ENCODE measurements at places on chromosomes 5 and 9.

GRCh38 chr5:123036391-123037103, at the start of gene PPIC:
Gene PPIC (minus strand): TSS chr5:123036725. CDS start chr5:123036625, 100 bp downstream.
- DNase-seq = no peak

DNA sequence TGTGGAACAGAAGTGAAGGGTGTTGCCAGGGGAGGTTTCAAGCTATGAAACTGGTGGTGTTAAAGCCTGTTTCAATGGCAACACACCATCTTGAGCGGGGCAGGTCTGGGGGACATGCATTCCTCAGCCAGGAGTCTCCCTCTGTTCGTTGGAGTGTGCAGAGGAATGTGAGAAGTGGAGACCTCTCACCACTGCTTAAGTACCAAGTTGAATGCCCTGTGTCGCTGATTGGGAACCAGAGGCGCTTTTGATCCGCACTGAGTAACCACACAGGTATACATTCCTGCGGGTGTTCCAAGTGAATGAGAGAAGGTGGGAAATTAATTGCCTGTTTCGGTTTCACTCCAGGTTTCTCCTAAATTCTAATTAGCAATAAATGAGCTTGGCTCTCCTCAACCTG, 99.4 kb downstream of the LIX1 start:
- no peak for DNase-seq

- no peak for DNase-seq
Observed at GRCh38 chr9:137965177-137965795, 87.7 kb downstream of the CACNA1B start.

GRCh38 chr5:60516688-60517087, 183.3 kb downstream of the DEPDC1B start:
- DNase-seq = no peak

GRCh38 chr5:160221082-160221481, 8.2 kb upstream of the FABP6 start:
- DNase-seq = no peak

DNA sequence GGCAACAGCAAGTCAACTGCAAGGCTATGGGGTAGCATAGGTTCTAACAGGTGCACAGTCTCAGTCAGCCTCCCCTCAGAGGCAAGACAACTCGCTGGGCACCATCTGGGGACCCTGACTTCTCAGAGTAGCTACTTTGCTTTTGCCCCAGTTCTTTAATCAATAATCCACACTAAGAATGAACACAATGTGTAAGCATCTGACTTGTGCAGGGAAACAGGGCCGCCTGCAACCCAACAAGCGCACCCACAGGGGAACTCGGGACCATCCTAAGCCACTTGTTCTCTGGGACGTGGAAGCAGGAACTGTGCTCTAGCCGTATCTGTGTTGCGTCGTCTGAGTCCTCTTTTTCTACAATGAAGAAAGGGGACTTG, 1.9 kb downstream of the MOB3B start:
- no peak for DNase-seq

DNA sequence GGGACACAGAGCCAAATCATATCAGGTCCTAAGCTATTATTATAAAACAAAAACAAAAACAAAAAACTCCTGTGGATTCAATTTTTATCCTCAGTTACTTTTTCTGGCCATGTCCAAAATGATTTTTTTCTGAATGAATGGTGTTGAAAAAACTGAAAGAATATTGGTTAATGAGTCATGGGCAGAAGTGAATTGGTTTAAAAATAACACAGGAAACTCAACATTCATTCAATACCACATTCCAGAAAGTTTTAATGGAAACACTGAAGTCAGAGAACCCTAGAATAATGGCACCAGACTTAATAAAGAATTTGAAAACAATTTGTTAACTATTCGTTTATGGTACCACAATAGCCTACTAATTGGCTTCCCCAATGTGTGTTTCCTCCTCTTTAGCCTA, 102.4 kb upstream of the CDH9 start:
- DNase-seq = no peak

DNA sequence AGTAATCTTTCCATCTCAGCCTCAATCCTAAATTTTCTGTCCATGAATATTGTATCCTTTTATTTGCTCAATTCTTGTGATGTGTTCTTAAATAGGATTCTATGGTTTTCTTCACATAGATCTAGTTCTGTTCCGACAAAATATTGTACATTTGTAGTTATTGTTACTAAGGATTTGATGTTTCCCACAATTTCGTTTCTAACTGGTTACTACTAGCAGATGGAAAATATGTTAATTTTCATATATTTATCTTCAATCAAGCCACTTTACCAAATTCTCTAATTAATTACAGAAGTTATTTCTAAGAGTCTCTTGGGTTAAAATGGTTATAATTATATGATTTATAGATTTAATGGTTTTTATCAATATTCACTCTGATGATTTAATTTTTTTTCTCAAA, 60.3 kb downstream of the SEC61B start:
- no peak for DNase-seq

DNA sequence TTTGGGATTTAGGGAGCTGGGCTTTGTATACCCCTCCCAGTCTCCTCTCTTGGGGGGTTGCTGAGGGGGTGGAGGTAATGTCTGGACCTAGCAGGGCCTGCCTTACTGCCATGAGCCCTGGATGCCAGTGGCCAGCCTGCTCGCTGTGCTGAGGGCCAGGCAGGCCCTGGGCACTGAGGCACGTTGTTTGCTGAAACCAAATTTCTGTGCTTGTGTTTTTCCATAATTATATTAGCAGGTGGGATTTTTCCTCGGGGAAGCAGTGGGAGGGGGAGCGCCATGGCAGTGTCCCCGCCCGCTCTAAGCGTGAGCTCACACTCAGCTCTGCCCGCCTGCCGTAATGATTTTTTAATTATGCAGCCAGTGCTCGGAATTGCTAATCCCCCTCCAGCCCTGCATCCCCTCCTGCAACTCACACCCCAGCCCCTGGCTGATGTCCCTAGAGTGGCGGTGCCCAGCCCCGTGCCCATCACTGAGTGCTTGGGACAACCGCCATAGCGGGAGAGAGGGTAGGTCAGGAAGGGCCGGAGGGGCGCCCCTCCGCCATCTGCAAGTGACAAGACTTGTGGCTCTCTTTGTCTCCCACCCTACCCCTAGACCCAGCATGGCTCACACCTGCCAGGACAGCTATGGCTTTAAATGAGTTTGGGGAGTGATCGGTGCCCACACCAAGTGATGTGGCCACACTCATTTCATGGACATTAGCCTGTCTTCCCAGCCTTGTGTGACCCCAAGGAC, 20.9 kb downstream of the CXXC5 start:
- no peak for DNase-seq

DNA sequence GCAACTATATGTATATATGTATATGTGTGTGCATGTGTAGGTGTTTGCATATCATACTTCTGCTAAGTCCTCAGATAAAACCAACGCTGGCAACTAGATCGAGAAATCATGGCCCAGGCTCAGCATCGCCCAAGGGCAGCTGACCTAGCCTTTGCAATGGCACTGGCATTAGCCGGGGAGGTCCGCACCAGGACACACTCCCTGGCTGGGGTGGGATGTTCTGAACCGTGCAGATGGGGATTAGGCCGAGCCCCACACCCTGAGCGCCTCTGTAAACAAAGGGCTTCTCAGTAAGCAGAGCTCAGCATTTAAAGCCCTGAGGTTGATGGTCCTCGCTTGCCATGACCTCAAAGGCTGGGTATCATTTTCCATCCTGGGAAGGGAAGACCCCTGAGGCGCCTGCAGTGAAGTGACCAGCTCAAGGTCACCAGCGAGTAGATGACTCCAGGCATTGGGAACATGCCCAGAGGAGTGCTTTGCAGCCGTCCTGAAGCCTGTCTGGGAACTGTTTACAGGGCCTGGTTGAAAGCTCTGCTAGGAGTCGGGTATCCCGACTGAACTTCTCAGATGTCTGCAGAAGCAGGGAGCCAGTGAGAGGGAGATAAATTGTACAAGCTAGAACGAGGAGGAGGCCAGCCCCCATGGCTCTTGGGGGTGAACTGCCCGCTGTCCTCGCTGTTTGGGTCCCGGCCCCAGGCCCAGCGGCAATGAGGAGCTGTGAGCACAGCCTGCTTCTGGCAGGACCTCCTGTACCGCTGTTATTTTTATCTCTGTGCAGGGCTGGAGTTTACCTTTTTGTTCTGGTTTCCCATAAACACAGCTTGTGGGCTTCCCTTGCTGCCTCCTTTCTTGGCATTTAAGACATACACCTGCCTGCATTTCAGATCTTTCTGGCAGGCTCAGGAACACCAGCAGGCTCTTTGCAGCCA, 18.4 kb downstream of the GADD45G start:
- no peak for DNase-seq

- DNase-seq = no peak
Observed at GRCh38 chr5:106510321-106510720, 1160.4 kb downstream of the EFNA5 start.

- DNase-seq = no peak
Observed at GRCh38 chr5:127870914-127871313, 167.7 kb downstream of the CCDC192 start.

GRCh38 chr9:14960881-14961280, 50.7 kb upstream of the FREM1 start:
- DNase-seq = no peak

All from CD14-positive monocyte (primary cell).